RKO (cell line): ENCODE measurements at places on chromosomes 12 and 14.

DNA sequence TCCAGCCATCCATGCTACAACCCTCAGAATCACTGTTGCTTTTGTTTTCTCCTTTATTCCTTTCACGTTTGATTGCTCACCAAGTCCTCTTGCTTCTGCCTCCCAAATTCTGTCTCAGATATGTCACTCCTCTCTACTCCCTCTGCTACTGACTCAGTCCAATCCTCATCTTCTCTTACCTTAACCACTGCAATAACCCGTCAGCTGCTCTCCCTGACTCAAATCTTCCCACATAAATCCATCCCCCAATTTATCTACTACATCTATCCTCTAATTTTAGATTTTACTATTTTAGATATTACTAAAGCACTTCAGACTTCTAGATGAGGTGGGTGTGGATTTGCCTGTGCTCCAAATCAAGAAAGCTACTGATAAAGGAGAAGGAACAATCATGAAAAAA is 23.2 kb downstream of the EIF2B2 start:
- peak; percentile 65 for DNase-seq

- no peak for DNase-seq
Observed at GRCh38 chr12:54010972-54011664, 2.3 kb downstream of the HOXC8 start.

DNA sequence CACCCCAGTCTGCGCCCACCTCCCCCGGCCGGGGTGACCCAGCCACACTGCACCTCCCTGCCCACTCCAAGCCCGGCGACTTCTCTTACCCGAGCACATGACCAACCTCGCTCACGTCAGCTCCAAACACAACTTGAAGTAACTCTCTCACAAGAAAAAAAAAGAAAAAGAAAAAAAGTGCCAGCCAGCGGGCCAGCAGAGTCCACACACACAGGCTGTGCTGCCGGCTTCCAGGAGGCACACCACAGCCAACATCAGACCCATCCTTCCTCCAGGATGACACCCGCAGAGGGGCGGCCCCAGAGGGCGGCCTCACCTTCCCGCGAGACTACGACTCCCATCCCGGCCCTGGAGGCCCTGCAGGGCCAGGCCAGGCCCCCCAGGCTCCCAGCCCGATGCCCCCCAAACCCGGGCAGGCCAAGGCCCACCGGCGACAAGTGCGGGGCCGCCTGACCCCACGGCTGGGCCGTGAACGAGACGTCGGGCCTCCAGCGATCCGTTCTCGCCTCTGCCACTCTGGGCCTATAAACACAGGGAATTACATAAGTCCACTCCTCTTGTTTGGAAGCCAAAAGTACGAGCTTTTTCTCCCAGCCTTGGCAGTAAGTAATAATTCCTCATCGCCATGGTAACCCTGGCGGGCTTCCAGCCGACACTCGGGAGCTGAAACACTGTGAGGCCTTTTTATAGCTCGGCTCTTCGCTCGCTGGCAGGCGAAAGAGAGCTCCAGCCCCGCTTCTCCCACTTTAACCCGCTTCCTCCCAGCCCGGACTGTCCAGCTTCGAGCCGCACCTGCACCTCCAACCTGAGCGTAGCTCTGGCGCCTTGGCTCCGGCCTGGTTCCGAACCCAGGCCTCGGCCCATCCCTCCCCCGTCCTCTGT is 49.1 kb downstream of the NCOR2 start:
- DNase-seq = peak; percentile 18

GRCh38 chr12:913919-914698 is 35.4 kb downstream of the RAD52 start:
- peak; percentile 66 for DNase-seq

GRCh38 chr12:8970432-8970831 is 18.9 kb upstream of the KLRG1 start:
- no peak for DNase-seq

- peak; percentile 44 for DNase-seq
Observed at GRCh38 chr12:49553512-49554088, 14.3 kb downstream of the MCRS1 start.

DNA sequence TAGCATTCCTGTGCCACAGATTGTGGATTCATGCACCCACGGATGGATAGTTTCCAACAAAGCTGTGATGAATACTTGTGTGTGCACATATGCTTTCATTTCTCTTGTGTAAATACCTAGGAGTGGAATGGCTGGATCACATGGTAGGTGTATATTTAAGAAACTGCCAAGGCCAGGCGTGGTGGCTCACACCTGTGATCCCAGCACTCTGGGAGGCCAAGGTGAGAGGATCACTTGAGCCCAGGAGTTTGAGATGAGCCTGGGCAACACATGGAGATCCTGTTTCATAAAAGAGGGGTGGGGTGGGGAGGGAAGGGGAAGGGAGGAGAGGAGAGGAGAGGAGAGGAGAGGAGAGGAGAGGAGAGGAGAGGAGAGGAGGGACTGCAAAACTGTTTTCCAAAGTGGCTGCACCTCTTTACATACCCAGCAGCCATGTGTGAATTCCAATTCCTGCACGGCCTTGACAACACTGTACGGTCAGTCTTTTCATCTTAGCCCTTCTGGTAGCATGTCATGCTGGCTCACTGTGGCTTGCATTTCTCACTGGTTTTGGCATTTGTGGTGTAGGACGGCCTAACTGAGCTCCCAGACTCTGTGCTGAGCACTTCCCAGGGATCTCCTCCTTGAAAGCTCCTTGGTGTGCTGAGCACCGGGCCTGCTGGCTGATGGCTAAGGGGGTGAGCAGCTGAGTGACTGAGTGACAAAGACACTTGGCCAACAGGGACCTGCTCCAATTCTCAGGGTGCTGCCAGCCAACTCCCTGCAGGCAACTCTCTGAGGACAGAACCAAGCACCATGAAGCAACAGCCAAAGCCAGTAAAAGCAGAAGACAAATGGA is 27.9 kb downstream of the SYNE3 start:
- DNase-seq = no peak

GRCh38 chr14:54651649-54652048 is 84.7 kb downstream of the SAMD4A start:
- DNase-seq = peak; percentile 11

DNA sequence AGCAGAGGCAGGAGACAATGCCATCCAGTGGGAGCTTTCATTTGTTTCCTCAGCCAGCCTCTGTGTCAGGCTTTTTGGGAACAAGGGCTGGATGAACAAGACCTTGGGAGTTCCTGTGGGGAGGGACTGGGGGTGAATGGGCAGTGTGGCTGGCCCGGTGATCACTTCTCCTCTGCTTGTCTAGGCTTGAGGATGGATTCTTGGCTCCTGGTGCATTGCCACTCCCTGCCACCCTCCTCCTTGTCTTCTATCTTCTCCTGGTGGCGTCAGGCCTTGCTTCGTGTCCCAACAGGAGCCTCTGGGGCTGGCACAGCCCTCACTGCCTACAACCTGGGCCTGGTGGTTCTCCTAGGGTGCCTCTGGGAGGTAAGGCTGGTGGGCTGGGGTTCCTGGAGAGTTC is 25.0 kb upstream of the KCNA5 start:
- DNase-seq = no peak

GRCh38 chr12:7844116-7844515 is 28.6 kb downstream of the SLC2A14 start:
- no peak for DNase-seq

GRCh38 chr14:31566456-31566855 is 5.3 kb downstream of the NUBPL start:
- DNase-seq = no peak

GRCh38 chr12:97194546-97194945 is 268.1 kb upstream of the RMST start:
- no peak for DNase-seq

- peak; percentile 67 for DNase-seq
Observed at GRCh38 chr14:104680806-104681688, 8.4 kb upstream of the INF2 start.

DNA sequence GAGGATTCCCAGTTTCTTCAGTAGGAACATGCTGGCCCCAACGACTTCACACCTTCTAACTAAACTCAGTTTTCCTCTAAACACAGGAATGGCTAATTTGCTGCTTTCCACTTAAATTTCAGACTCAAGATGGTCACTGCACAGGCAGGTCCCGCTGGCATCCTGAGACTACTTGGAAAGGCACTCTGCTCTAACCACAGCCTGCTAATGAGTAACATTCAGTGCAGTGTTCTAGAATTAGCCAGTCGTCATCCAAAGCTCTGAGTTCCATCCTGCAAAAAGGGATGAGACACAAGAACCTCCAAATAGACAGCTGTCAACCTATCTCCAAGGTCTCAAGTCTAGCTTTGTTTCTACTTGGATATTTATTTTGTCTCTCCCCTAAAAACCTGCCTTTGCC is 6.0 kb downstream of the CCDC92 start:
- peak; percentile 12 for DNase-seq

- no peak for DNase-seq
Observed at GRCh38 chr14:33835677-33836076, 115.2 kb downstream of the EGLN3 start.

DNA sequence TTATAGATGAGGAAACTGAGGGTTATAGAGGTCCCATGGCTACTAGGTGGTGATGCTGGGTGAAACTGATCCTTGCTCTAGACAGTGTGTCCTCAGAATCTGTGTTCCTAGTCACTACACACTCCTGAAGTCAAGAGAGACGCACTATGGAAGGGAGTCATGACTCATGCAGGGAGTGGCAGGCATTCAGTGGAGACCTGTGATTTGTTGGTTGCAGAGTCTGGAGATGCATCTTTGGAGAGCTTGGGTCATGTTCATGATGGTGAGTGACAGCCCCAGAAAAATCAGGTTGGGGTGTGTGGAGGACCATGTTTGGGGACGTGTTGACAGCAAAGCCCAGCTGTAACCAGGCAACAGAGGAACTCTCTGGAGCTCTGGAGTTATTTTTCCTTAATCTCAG is 38.0 kb upstream of the FBXO21 start:
- peak; percentile 61 for DNase-seq

DNA sequence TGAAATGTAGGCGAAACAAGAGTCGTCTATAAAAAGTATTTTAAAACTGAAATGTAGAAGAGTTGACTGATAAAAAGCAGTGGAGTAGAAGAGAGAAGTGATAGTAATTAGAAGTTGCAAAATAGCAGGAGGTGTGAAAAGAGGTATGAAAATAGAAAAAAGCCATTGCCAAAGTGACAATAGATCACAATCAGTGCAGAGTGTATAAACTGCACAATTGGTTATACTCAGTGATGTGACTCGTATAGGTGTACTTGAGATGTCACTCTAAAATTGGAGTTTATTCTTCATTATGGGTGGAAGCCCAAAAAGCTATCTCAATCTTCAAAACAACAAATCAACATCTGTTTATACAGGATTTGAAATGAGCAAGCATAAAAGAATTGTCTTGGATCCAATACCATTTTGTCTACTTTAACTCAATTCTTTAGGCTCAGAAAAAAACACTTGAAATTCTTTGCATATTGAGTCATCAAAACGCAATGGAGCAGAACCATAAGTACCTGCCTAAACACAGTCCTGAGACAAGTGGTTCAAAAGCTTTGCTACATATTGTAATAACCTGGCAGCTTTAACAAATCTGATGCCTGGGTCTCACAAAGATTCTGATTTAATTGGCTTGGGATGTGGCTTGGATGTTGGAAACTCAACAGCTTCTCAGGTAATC is 8.8 kb downstream of the IKBIP start:
- DNase-seq = peak; percentile 29

GRCh38 chr12:58871556-58871955 is 48.7 kb downstream of the LRIG3 start:
- no peak for DNase-seq

DNA sequence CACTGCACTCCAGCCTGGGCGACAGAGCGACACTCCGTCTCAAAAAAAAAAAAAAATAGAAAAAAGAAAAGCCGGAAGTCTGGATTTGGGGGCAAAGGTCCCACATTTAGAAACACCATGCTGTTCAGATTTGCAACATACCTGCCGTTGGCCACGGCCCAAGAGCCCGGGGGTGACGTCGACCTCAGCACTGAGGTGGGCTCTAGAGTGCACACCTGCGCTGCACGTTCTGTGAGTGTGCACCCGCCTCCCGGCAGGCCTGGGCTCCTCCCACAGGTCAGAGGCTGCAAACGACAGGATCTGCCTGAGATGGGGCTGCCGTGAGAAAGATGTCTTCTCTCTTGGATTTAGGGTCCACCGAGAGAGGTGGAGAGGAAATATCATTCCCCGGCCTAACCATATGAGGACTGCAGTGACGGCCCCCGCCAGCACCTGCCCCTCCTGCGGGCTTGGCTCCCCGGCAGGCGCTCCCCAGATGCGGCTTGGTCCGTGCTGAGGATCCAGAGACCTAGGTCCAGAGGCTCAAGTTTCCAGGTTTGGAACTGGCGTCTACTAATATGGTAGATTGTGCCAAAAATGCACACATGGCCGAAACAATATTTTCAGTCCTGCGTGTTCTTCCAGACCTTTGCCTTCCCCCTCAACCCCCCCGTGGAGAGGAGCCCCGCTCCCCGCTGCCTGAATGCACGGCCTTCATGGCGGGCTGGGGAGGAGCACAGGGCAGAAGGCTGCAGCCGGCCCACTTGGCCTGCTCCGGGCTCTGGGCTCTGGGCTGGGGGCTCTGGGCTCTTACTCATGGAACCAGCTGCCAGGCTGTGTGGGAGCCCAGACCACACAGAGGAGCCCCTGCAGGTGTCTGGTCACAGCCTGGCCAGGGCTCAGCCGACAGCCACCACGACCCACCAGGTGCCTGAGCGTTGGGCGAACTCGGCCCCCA is 58.8 kb upstream of the FBRSL1 start:
- DNase-seq = no peak

GRCh38 chr14:77314043-77314442 is 6.6 kb downstream of the POMT2 start:
- DNase-seq = peak; percentile 40

DNA sequence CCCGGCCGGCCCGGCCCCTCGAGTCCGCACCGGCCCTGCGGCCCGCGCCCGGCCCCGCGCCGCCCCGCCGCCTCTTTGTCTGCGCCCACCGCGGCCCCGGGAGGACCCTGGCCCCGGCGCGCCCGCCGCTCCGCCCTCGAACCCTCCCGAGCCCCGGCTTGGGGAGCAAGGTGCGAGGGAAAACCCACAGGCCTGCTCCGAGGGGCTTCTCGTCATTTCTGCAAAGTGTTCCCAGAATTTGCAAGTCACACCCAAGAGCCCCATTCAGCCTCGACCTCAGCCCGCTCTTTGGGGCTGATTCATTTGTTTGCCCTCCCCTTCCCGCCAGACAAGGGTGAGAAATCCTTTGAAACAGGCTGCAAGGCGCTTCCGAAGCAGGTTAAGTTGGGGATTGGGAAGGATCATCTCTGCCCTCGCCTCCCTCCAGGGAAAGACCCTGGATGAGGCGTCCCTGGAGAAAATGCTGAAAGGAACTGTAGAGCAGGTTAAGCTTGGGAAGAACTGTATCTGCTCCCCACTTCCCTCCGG is 325 bp upstream of the CLIP1 start:
- DNase-seq = peak; percentile 85

- peak; percentile 98 for DNase-seq
Observed at GRCh38 chr12:48851883-48852733, at the start of gene DDX23. Gene DDX23 (minus strand): TSS chr12:48852163. CDS start chr12:48845782, 6,381 bp downstream.

DNA sequence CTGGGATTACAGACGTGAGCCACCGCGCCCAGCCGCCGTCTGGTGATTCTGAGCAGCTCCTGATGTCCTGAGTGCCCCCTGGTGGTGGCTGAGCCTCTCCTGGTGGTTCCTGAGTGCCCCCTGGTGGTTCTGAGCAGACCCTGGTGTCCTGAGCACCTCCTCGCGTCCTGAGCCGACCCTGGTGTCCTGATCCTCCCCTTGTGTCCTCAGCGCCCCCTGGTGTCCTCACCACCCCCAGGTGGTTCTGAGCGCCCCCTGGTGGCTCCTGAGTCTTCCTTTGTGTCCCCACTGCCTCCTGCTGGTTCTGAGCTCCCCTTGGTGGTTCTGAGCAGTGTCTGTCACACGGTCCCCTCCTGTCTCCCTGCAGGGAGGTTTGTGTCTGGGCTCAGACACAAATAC is 1304.9 kb downstream of the TMEM121 start:
- DNase-seq = peak; percentile 9
